ENCODE measurements at places on chromosomes 5 and 9. TPM values are rescaled to one million over a fixed set of nuclear protein-coding genes. Genes with fewer than 3 reads are reported as not detected.
A peak's percentile ranks its signal among the peaks of the same experiment; 100 is the strongest.

The RAB14 gene
- polyA plus RNA-seq, result 38.7 TPM

DNA sequence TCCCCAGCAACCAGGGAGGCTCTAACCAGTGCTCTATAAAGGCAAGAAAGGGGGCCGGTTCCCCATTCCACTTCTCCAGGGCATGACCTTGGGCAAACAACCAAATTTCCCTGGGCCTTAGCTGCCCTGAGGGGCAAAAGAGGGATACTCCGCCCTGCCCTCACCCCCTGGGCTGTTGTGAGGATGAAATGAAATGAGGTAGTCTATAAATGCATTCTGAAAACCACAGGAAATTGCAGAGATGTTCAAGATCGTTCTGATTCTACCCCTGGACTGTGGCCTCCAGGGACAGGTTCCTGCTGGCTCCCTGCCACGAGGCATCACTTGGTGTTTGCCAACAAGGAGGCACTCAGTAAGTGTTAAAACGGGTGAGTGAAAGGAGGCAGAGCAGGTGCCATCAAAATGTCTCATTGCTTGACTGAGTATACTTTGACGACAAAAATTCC, 5.7 kb downstream of the RAPGEF1 start:
- DNase-seq, result peak; percentile 58

DNA sequence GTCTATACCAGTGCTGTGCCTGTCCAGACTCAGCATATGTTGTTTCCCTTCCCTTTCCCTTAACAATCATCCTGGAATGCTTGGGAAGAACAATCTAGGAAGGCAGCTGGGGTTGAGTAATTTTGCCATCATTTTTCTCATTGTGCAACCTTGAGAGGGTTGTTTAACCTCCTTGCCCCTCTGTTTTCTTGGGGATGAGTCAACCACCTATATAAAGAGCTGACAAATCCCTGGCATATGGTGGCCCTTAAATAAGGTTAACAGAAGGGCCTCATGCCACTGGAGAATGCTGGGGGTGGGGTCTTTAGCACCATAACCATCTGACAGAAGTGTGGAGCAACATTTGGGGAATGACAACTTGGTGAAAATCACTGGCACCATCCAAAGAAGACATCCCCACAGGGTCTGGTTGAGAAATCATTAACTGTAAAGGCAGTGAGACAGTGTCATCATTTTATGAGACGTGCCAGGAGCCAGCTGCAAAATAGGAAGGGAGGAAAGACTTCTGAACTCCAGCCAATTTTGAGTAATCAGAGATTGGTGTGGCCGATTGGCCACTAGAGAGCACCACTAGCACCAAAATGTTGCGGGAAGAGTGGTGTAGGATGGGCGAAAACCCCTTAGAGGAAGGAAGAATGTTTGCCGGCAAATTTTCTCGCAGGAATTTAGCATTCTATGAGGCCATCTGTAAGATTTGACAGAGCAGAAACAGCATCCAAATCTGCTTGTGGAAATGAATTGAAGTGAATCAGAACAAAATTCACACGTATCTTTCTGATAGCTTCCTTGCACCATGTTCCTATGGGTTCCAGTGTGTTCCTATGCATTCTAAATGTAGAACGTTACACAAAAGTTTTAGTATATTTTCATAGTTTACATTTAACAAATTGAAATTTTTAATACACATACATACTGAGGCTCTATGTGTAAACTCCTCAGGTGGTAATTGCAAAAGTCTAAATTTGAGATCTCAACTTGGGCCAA, 113.8 kb downstream of the MSX2 start:
- no peak for DNase-seq

GRCh38 chr5:13664377-13664776, 280.1 kb downstream of the DNAH5 start:
- no peak for DNase-seq

Data from naive thymus-derived CD4-positive, alpha-beta T cell (primary cell).